Stimulated activated CD4-positive, alpha-beta T cell treated with anti-CD3 and anti-CD28 coated beads, Interleukin-1b, Interleukin-23, amount 100 ng/mL, for 1 hour (primary cell): ENCODE measurements at places on chromosomes 1 and 21.

DNA sequence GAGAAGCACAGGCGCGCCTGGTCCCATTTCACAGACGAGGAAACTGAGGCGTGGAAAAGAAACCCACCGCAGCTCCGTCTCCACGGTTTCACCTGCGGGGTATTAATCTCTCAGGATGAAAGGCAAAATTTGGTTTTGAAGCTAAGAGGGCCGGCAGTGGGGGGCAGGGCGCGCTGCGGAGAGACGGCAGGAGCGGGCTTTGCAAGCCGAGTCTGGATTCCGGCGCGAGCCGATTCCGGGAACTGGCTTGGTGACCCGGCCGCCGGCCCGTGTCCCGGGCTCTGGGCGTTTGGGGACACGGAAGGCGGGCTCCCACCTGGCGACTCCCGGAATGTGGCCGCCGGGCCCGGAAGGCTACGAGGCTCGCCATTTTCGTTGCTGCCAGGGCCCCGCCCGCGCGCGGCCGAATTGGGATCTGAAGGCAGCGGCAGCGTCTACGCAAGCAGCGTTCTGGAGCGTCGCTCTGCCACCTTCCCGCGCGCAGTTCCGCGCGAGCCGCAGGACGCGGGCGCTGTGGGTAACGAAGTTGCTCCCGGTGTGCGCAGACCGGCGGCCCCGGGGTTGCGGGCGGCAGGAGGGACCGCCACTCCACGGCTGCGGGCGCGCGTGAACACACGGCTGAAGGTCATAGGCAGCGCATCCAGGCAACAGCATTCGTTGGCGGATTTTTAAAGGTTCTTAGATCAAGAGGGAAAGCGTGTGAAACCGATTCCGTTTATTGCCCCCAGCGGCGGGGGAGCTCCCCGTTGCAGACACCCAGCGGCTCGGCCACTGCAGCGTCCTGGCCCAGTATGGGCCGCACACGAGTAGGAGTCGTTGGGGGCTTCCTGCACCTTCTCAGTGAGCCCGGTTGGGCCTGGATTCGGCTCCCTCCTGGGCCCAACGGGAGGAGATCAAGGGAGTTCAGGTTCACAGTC lies 5.4 kb upstream of the PRDM16 start:
- no peak for DNase-seq

DNA sequence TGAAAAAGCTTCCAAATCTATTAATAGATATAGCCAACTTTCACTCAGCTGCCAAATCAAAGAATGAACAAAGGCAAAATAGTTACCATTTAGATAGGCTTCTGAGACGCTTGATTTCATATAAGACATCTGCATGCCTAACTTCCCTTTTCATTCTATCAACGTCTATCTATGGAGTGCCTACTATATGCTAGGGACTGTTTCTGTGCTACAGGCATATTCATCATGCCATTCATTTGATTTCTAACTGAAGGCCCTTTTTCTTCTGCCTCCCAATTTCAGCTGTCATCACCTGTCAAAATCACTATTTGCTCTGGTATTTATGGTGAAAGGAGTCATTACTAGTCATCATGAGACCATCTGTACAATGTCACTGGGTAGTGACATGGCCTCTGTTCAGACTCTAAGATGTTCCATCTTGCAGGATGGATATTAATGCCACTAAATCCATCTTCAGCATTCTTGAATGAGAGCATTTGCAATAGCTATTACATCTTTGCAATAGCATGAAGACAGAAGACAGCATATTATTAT lies 4.3 kb upstream of the KRTAP13-1 start:
- no peak for DNase-seq

GRCh38 chr1:147502760-147503159 lies 38.5 kb upstream of the BCL9 start:
- DNase-seq, result no peak

- no peak for DNase-seq
Observed at GRCh38 chr1:200631375-200631774, 10.8 kb upstream of the KIF14 start.
